HTR-8/SVneo (cell line): ENCODE measurements at places on chromosomes 11 and 22.

DNA sequence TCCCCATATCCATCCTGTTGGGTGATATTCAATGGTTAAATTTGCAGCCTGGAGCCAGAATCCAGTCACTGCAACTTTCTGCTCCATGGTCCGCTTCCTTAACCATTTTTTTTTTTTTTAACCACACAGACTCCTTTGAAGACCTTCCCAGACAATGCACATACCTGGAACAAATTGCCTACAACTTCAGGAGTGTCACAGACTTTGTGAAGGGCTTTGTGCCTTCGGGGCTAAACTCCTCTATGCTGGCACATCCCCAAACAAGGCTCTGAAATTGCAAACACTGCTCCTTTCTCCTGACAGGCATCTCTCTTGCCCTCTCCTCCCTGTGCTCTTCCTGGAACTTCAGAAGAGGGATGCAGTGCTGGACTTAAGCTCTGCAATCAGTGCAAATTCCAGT lies 40.6 kb downstream of the TENM4 start:
- DNase-seq: no peak

- DNase-seq: no peak
Observed at GRCh38 chr11:91717169-91717568, 507.4 kb upstream of the FAT3 start.

DNA sequence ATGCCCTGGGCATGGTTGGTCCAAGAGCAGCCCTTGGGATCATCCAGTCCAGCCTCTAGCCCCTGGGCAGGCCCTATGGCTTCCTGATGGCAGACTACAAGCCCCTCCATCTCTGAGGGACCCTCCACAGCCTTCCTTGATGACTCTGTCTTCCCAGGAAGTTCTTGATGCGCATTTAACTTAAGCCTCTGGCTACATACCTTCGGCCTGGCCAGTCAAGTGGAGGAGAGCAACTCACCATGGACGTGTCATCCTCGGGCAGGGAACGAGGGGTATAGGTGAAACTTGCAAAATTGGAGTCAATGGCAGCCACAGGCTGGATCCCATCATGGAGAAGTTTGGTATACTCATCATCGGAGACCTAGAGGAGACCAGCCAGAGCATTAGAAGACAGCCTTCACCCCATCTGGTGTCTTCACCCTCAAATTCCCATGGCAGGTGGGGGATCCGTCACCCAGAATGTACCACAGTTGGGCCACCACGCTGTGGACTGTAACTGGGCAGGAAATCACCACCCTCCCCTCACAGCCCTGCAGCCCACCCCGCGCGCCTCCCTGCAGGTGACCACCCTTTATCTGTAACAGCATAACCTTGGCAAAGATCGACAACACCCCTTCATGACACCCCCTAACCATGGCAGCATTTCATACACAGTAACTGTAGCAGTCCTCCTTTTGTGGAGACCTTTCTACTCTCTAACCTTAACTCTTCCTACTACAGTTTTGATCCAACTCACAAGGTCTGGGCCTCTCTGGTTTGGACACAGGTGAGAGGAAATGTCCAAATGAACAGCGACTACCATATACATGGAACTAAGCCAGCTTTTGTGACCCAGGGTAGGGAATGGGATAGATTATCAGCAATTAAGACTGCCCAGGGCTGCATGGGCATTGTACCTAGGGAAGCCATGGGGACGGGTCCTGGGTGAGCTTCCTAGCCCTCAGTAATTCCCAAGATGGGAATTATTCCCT lies 91.7 kb downstream of the PDE2A start:
- no peak for DNase-seq

DNA sequence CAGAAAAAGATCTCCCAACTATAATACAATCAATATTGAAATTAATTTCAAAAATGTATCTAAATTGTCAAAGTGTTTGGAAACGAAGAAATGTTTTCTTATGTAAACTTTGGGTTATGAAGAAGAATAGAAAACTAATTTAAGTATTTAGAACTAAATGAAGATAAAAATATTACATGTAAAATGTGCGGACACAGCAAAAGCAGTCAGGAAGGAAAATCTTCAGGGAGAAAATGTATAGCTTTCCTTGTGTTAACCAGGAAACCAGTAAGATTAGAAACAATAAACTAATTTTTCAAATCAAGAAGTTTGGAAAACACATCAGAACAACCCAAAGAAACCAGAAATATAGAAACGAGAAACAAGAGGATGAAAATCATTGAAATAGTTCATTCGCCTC lies 466.5 kb downstream of the BRD1 start:
- no peak for DNase-seq

GRCh38 chr11:44968510-44968909 lies 17.8 kb upstream of the TP53I11 start:
- no peak for DNase-seq

- no peak for DNase-seq
Observed at GRCh38 chr11:9208726-9209501, 56.2 kb downstream of the DENND5A start.
